ENCODE measurements at places on chromosomes 16 and 17. TPM values are rescaled to one million over a fixed set of nuclear protein-coding genes. Genes with fewer than 3 reads are reported as not detected.

Gene TBC1D3C
- polyA plus RNA-seq, result not detected

Gene SDR42E2
- polyA plus RNA-seq, result not detected

Gene RAB11FIP4
- polyA plus RNA-seq, result 2.8 TPM

Gene CCL14
- 114 TPM for polyA plus RNA-seq

Gene LLGL2
- polyA plus RNA-seq, result 8.6 TPM

Gene SEPTIN1
- 1.6 TPM for polyA plus RNA-seq

Gene MT1H
- polyA plus RNA-seq, result not detected

Gene CHST6
- 1.9 TPM for polyA plus RNA-seq

DNA sequence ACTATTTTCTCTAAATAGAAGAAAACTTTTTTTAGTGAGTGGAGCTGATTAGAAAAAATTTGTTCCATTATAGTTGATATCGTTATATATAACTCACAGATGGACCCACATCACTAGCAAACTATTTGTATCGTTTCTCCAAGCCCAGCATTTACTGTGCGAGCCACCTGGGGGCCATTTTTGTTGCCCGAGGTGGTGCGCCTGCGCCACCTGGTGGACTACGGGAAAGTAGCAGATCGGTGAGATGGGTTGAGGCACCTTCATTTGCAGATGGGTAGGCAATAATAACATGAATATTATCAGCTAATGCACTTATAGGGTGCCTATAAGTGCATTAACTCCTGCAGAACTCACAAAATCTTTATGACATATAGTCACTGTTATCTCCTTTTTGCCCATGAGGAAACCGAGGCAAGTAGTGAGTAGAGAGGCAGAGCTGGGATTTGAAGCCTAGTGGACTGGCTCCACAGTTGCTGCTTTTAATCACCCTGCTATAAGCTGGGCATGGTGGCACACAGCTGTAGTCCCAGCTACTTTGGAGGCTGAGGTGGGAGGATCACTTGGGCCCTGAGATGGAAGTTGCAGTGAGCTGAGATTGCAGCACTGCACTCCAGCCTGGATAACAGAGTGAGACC is 23.2 kb upstream of the NTN1 start:
- peak; percentile 76 for DNase-seq

GRCh38 chr16:70561623-70562022 is 38.0 kb downstream of the SF3B3 start:
- no peak for DNase-seq

- peak; percentile 86 for DNase-seq
Observed at GRCh38 chr16:2039274-2040031, 8.2 kb downstream of the NTHL1 start.

DNA sequence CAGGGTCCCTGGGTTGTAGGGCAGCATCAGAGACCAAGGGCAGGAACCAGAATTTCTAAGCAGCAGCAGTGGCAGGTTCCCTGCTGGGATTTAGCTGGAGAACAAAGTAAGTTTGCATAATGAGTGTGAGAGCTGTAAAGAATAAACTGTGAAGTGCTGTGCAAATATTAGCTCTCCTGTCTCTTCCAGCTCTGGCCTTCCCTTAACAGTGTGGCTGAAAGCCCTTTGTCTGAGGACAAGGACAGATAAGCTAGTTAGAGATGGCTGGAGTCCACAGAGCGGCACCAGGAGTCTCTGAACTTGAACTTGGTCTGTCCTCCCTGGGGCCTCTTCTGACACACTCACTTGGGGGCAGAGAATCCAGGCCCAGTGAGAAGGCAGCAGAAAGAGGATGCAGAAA is 98.2 kb upstream of the WSCD1 start:
- no peak for DNase-seq

GRCh38 chr17:72850410-72851118 is 241.9 kb downstream of the SLC39A11 start:
- DNase-seq, result no peak

GRCh38 chr16:28923652-28924398 is 1.2 kb downstream of the RABEP2 start:
- no peak for DNase-seq

DNA sequence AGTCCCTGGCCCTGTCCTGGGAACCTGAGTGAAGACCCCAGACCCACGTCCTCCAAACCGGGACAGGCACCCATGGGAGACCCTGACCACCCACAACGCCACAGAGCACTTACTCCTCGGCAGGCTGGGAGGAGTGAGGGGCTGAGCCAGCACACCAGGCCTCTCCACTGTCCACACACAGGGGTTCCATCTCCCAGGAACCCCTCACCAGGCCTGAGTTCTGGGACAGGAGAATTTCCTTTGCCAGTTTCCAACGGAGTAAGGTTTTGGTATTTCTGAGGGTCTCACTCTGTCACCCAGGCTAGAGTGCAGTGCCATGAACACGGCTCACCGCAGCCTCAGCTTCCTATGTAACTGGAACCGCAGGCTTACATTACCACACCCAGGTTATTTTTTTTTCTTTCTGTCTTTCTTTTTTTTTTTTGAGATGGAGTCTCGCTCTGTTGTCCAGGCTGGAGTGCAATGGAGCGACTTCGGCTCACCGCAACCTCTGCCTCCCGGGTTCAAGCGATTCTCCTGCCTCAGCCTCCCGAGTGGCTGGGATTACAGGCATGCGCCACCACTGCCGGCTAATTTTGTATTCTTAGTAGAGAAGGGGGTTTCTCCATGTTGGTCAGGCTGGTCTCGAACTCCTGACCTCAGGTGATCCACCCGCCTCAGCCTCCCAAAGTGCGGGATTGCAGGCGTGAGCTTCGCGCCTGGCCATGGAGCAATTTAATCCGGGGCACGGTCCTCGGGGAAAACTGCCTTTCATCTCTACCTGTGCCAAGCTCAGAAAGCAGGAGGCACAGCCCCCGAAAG is 1.6 kb downstream of the PGAP6 start:
- DNase-seq, result no peak

- DNase-seq, result no peak
Observed at GRCh38 chr17:14918540-14918939, 346.6 kb downstream of the PMP22 start.

DNA sequence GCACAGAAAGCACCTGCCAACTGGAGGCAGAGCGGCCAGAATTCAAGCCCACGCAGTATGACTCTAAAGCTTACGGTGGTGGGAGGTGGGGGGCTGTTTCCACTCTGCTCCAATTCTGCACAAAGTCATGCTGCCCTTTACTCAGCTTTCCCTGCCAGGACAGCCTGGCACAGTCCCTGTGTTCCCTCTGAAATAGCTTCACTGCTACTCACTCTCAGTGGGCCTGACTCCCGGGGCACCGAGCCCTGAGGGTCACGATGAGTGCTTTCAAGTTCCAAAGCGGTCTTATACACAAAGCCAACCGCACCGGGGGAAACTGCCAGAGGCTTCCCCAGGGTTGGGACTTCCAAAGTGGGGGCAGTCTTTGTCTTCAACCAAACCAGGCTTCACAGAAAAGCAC is 306.1 kb upstream of the XYLT1 start:
- DNase-seq, result no peak

DNA sequence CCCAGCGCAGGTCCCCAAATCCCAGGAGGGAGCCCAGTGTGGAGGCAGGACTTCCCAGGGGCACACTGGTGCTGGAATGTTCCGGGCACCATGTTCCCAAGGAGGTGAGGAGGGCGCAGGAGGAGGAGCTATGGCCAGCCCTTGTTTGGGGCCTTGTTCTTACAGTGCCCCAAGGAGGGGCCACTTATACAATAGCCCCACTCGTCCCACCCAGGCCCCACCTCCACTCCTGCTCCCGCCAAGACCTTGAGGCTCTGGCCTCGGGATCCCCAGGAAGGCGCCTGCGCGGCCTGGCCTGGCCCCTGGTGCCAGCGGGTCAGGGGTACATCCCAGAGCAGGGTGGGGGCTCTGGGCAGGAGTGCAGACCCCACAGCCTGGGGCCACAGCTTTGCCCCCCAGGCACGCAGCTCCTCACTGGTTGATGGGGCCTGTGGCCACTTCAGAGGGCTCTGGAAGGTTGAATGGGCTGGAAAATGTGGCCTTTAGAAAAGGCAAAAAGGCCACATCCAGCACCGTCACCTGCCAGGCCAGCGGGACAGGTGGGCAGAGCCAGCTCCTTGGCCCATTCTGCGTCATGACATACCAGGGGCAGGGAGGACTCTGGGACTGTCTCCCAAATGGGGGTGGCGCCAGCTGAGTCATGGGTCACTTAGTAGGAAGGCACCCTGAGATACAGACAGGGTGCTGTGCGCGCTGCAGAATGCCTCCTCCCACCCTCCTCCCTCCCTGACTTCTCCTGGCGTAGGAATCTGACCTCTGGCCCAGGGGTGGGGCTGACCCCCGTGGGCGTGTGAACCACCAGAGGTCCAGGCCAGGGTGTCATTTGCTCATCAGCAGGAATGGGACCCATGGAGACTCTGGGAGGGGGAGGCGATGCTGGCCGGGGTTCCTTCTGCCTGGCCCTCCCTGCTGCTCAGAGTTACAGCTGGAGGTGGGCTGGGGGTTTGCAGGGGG is 32.3 kb upstream of the PVALEF start:
- DNase-seq, result no peak

DNA sequence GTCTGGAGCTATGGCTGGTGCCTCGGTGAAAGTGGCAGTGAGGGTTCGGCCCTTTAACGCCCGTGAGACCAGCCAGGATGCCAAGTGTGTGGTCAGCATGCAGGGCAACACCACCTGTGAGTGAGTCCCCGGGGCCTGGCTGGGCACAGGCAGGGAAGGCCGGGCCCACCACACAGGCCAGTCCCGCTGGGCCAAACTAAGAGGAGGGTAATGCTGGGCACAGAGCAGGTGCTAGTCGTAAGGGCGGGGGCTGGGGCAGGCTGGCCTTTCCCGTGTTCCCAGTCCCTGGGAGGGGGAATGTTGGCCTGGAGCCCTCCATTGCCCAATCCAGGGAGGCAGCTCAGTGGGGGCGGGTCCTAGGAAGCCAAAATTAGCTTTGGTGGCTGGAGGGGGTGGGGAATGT is 2.5 kb downstream of the KIF1C start:
- DNase-seq, result peak; percentile 94

- no peak for DNase-seq
Observed at GRCh38 chr16:659618-660017, 8.3 kb upstream of the RHOT2 start.

DNA sequence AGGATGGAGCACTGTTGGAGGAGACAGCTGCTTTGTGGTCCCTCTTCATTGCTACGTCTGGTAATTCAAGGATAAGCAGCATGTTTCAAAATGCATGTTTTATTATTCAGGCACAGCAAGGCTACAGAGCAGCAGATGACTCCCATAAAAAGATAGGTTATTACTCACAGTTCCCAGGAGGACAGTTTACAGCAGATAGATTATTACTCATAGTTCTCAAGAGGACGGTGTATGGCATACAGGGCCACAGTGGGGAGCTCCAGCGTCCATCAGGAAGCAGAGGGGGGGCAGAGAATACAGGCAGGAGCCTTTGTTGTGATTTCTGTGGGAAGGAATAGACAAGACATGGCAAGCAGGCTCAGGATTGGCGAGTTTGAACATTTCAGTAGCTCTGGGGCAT is 72.9 kb downstream of the DNAH9 start:
- DNase-seq, result no peak

DNA sequence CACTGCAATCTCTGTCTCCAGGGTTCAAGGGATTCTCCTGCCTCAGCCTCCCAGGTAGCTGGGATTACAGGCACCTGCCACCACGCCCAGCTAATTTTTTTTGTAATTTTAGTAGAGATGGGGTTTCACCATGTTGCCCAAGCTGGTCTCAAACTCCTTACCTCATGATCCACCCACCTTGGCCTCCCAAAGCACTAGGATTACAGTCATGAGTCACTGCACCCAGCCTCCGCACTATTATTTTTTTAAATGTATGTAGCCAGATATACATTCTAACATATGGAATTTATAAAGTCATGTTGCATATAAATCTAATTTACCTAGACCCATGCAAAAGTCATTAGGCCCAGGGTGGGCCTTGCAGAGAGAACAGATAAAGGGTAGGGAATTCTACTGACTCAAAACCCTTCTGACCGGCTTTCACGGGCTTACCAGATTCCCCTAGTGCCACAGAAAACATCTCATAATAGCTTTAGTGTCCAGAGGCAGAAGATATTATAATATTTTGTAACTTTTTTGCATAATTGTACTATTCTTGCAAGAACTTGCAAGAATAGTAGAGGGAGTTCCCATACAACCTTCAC is 20.5 kb upstream of the HELZ start:
- no peak for DNase-seq

DNA sequence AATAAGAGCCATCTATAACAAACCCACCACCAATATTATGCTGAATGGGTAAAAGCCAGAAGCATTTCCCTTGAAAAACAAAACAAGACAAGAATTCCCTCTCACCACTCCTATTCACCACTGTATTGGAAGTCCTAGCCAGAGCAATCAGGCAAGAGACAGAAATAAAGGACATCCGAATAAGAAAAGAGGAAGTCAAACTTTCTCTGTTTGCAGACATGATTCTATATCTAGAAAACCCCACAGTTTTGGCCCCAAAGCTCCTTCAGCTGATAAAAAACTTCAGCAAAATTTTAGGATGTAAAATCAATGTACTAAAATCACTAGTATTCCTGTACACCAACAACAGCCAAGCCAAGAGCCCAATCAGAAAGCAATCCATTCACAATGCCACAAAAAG is 271.8 kb upstream of the AXIN2 start:
- DNase-seq, result no peak

DNA sequence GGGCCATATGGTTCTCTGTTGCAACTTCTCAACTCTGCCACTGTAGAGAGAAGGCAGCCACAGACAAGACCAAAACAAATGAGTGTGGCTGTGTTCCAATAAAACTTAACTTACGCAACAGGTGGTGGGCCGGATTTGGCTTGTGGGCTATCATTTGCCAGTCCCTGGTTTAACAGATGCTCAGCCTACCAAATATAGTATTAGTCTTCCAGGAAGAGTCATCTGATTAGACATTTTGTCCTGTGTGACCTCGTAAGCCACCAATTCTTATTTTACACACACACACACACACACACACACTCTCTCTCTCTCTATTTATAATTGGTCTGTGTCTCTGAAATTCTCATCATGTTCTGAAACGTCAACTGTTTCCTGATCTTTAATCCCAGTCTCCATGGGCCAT is 245.9 kb downstream of the XYLT1 start:
- DNase-seq, result peak; percentile 72

DNA sequence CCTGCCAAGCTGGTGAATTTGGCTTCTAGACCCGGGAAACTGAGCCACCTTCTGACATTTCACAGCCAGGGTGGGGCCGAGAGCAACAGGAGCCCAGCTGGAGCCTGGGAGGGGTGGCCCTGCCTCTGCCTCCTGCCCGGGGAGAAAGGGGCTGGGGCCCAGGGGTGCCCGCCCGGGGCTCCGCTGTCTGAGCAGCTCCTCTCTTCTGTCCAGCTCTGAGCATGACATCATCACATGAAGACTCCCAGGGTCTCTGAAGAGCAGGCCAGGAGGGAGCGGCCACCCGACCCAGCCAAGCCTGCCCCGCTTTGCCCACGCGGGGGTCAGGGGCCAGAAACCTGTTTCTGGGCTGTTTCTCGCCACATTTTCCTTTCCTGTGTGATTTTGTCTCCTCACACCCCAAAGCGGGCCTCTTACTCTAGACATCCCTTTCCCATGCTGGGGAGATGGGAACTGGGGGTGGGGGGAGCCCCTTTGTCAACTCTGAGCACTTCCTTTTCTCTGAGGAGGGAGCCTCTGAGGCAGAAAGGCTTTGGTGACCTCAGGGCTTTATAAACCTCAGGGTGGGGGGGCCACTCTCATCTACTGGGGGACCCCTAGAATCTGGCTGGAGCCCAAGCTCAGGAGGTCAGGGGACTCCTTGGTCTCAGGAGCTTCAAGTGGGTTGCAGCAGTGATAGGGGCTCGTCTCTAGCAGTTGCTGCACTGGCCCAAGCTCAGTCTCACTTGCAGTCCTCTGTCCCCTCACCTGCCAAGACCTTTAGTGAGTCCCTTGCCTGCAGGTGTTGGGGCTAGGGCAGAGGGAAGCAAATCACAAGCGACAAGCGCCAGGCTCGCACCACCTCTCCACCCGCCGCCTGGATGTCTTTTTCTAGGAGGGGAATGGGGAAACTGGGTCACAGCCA is 7.6 kb downstream of the UBALD2 start:
- peak; percentile 77 for DNase-seq

- DNase-seq, result no peak
Observed at GRCh38 chr17:30113213-30113612, 3.4 kb upstream of the NSRP1 start.
